NCI-H1105 treated with DMSO at 0.1 percent for 48 hours (cell line): ENCODE measurements at places on chromosomes 3 and 15.

GRCh38 chr3:153633407-153633806 is 471.4 kb downstream of the RAP2B start:
- DNase-seq, result no peak

GRCh38 chr3:123803521-123803920 is 80.6 kb downstream of the MYLK start:
- DNase-seq, result no peak

DNA sequence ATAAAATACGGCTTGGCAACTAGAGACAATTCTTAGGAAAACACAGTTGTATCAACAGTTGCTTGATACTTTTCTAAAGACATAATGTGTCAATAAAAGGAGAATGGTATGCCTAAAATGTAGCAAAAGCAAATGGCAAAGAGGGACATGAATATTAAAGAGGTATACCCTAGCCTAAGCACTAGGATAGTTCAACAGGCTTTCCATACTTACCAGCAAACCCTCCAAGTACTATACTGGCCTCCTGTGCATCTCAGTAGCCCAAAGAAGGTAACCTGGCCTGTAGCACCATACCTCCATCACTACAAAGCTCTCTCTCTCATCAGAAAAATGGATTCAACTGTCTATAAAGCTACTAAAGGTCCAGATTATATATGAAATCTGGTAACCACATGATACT is 7.5 kb downstream of the SETD2 start:
- no peak for DNase-seq

DNA sequence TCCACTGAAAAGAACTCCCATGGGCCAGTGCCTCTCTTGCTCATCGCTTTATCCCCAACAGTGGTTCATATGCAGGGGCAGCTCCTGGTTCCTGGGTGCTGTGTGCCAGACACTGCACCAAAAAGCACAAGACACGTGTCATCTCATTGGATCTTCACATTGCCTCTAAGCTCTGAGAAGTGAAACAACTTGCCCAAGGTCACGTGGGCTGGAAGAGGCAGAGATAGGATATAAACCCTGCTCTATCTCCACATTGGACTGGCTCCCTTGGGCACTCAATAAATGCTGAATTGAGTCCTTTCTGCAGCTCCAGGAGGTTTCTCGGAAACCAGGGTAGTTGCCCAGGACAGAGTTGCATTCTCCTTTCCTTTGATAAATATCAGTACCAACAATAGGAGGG is 88.1 kb downstream of the SRGAP3 start:
- no peak for DNase-seq

GRCh38 chr15:60548101-60548500 is 69.2 kb upstream of the ICE2 start:
- DNase-seq, result no peak
